ENCODE measurements at places on chromosomes 1 and 21. TPM values are rescaled to one million over a fixed set of nuclear protein-coding genes. Genes with fewer than 3 reads are reported as not detected.

The TMPRSS2 gene
- not detected for total RNA-seq

The APOBEC4 gene
- not detected for total RNA-seq

The CSTB gene
- 4.5 TPM for total RNA-seq

The IVL gene
- total RNA-seq = not detected

The TGFBR3 gene
- 3.6 TPM for total RNA-seq

The OXCT2 gene
- total RNA-seq = 1.8 TPM

The DCST1 gene
- total RNA-seq = not detected

The LCA5L gene
- total RNA-seq = 0.91 TPM

The PLEKHA6 gene
- 2.4 TPM for total RNA-seq

The SLC1A7 gene
- total RNA-seq = not detected

The ANKRD45 gene
- total RNA-seq = under 0.01 TPM

The CASZ1 gene
- total RNA-seq = 0.65 TPM

The PTPN22 gene
- 5.2 TPM for total RNA-seq

The SELL gene
- total RNA-seq = 0.65 TPM

The GPR37L1 gene
- total RNA-seq = not detected

The HRNR gene
- total RNA-seq = not detected

The FLAD1 gene
- total RNA-seq = 33.9 TPM

The JAM2 gene
- total RNA-seq = 0.15 TPM

The PGLYRP3 gene
- not detected for total RNA-seq

The TGFB2 gene
- total RNA-seq = 6.8 TPM

The ZNF692 gene
- total RNA-seq = 12.2 TPM
